CD4-positive, alpha-beta T cell treated with Interleukin-15 for 4 hours (primary cell): ENCODE measurements at places on chromosomes 5 and 9.

- no peak for DNase-seq
These were observed 66.1 kb upstream of the ANKRD55 start for GRCh38 chr5:56299212-56299611.

GRCh38 chr9:113511856-113512761, 48.6 kb downstream of the RGS3 start:
- DNase-seq: peak; percentile 71

GRCh38 chr5:131323378-131323777, 59.5 kb downstream of the CDC42SE2 start:
- DNase-seq: no peak

GRCh38 chr9:16236311-16236710, 634.2 kb downstream of the BNC2 start:
- no peak for DNase-seq

DNA sequence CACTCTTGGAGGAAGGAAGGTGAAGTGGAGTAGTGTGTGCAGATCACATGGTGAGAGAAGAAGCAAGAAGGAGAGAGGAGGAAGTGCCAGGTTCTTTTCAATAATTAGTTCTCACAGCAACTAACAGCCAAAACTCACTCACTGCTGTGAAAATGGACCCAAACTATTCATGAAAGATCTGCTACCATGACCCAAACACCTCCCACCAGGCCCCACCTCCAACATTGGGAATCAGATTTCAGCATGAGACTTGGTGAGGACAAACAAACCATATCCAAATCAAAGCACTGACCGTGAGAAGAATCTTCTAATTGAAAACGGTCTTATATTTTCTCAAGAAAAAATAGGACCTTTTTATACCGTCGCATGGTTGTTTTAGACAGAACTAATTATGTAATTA, 468.7 kb upstream of the TYRP1 start:
- no peak for DNase-seq

DNA sequence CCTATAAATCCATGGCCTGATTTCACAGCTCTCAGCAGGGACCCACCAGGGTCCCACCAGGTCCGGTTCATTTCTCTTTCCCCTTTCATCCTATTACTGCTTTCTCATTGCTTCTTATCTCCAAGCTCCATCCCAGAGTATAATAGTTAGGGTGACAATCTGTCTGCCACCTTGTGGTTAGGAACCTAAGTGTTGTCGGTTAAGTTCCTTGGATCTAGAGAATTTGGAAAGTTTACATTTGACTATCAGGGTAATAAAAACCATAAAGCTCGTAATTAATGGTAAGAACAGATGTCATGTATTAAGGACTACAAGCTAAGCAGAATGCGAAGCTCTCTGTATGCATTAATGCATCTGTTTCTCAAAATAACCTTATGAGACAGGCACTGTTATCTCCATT, 259.1 kb downstream of the SH3GL2 start:
- no peak for DNase-seq

GRCh38 chr9:23571414-23572104, 254.5 kb downstream of the ELAVL2 start:
- no peak for DNase-seq

- no peak for DNase-seq
These were observed 4.4 kb upstream of the DCTN4 start for GRCh38 chr5:150763023-150763769.

DNA sequence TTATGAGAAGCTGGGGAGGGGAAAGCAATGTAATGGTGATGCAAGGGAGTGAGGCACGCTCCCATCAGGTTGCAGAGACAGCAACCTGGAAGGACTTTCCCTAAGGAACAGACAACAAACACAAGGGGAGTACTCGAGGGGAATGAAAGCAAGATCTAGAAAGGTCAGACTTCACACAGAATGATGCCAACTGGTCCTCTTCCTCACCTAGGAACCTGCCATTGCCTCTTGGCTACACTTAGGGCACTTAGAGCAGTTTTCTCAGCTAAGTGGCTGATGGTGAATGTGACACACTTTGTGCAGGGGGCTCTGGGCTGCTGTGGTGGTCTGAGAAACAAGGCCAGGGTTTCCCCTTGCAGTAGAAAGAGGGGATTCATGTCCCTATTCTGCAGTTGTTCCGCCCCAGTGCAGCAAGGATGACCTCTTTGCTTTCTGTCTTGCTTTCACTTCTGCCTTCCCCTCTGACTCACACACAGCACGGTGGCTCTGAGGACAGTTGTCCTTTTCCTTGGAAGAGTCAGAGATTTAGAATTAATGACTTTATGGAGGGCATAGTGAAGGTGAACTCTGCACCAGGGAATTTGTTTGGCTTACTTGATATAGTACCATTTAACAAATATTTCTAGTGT, 394.0 kb upstream of the KLF4 start:
- DNase-seq: no peak

GRCh38 chr5:31798168-31798567, 159.2 kb downstream of the PDZD2 start:
- no peak for DNase-seq

- peak; percentile 65 for DNase-seq
These were observed 21.2 kb downstream of the OTULIN start for GRCh38 chr5:14685757-14686156.

- no peak for DNase-seq
These were observed 25.4 kb downstream of the SRFBP1 start for GRCh38 chr5:121987052-121987684.

- DNase-seq: no peak
These were observed 3.3 kb downstream of the SGCD start for GRCh38 chr5:156330141-156330870.

DNA sequence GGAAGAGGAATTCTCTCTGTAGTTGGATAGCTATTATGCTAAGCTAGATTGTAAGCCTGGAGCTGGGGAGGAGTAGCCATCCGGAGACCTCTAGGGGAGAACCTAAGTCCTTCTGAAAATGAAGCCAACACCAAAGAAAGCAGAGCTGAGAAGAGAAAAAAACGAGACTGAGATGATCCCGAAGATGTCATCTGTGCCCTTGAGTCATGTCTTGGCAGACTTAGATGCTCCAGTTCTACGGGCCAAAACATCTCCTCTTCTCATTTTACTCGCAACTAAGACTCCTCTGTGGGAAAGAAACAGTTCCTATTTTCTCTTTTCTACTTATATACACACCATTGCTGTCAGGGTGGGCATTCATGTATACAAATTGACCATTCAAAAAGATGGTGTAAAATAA, 34.3 kb upstream of the ADCY2 start:
- DNase-seq: no peak

- no peak for DNase-seq
These were observed 142.1 kb downstream of the EPB41L4A start for GRCh38 chr5:112276991-112277390.

DNA sequence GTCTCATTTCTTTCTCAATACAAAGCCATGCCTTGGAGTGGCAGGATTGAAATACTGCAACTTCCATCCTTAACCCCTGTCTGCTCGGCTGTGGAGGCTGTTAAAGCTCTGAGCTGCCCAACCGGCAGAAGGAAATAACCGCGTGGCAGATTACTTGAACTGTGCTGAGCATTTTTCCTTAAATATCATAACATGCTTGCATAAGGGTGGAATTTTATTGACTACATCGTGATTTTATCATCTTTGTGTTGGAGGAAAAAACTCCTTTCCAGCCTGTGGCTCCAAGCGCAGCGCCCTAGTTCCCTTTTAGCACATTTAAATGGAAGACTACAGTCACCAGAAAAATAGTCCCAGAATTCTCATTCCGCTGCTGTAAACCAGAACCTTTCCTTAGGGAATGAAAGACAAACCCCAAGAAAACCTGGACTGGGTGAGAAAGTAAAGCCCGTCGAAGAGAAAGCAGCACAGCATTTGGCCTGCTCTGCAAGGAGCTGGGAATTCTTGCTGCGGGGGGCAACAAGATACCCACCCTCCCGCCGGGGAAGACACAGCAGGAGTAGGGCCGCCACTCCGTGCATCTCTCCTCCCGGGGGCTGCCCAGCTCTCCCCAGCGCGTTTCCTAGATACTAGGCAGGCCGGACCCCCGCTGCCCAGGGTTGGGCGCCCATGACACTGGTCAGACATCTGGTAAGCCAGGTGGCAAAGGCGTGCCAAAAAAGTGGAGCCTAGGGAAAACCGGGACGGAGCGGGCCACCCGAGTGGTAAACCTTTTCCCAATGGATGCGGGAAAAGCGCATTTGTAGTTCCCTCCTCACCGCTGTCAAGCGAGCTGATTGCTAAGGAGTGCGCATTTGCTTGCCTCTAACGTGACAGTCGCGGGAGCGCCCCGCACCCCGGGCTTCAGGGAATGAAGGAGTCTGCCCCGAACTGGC, 1.3 kb downstream of the SHC3 start:
- no peak for DNase-seq

- DNase-seq: no peak
These were observed 47.3 kb upstream of the ACTBL2 start for GRCh38 chr5:57529864-57530263.

DNA sequence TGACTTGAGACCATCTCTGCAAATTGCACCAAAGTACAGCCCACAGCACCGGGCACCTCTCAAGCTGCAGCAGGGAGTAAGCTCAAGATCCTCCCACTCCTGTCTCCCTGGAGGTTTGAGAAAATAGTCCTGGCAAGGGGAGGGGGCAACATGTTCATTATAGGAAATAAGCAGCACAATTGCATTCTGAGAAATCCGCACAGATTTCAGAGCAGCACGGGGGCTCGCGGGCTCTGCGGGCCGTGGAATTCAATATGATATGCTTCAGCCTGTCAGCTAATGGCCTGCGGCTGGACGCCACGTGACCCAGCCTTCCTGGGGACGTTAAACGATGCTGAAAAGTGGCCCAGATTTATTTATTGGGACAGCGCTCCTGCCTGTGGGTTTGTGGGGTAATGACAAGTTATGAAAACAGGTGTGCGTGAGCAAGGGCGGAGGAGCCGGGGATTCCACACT, 156.4 kb downstream of the DAB2IP start:
- no peak for DNase-seq

DNA sequence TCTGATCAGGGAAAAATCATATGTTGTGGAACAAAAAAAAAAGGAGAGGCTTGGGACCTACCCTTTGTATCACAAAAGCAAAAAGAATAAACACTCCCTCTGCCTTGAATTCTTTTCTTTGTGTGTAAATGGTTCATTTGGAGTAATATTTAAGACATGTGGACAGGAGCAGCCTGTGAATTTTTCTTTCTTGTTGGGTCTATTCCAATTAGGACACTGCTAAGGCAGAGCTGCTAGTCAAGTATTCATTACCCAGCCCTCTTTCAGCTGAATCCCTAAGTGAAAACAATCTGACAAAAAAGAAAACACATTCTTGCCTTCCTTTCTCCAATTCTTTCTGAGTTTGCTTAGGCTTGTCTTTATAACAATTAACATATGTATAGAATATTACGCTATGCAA, 330.0 kb downstream of the EBF1 start:
- no peak for DNase-seq

DNA sequence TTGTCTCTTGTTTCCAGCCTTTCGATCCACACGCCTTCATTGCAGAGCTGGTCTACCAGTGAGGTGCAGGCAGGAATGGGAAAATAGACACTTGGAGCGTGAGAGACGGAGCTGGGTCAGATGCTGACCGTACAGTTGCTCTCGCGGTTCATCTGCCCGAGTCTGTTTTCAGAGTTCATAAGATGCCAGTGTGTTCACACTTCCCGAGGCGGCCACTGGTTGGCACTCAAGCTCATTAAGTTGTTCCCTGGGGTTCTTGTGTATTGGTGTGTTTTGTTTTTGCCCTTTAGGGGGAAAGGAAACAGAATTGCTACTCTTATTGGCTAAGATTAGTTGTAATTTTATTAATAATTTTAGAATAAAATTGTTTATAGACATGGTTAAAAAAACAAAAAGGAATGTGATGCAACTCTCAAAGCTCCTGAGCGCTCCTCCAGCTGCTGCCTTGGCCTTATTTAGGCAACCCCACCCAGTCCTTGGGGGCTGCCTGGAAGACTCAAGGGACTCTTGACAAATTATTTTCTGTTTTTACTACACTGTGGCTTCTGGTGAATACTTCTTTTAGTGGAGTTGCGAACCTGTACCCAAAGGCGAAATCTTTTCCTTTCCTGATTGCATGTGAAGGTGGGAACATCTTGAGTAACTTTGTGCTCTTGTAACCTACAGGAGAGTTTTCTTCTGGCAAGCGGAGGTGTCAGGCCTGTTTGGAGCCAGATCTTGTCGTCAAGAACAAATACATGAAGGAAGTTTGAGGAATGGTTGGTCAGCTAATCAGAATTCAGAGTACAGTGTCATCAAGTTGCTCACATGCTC, 146.1 kb downstream of the MAST4 start:
- DNase-seq: no peak

- DNase-seq: no peak
These were observed 583 bp upstream of the TJP2 start for GRCh38 chr9:69173497-69173890.

- no peak for DNase-seq
These were observed 52.1 kb upstream of the ARL15 start for GRCh38 chr5:54362434-54362833.

GRCh38 chr9:77988630-77989029, 43.0 kb downstream of the GNAQ start:
- DNase-seq: no peak

GRCh38 chr9:14487547-14488185, 173.7 kb upstream of the NFIB start:
- DNase-seq: no peak

DNA sequence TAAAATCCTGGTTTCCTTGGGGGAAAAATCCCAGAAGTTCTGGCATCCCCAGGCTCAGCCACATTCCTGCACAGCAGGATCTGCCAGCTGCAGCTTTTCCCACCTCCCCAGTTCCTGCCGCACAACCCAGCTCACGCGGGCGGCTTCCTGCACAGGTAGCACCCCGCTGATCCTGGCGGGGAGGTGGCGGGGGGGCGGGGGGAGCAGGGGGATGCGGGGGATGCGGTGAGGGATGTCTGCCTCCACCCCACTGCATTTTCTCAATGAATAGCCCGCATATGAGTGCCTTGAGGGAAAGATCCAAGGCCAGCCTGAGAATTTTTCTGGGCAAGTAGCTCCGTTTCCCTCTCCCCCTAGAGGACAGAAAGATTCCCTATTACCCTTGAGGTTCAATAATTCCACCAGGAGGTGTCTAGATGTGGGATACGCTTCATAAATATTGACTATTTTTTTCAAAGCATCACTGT, 21.1 kb downstream of the GFPT2 start:
- no peak for DNase-seq

GRCh38 chr5:645421-645820, 33.3 kb downstream of the CEP72 start:
- no peak for DNase-seq
